ENCODE measurements at places on chromosomes 2 and 18. TPM values are rescaled to one million over a fixed set of nuclear protein-coding genes. Genes with fewer than 3 reads are reported as not detected.

Gene TUBA4B
- not detected for total RNA-seq

Gene KCNIP3
- total RNA-seq = 0.29 TPM

Gene PLB1
- total RNA-seq = 1.5 TPM

Gene FN1
- total RNA-seq = 3,000 TPM

Gene CAMKMT
- total RNA-seq = 6.2 TPM

Gene CACNB4
- total RNA-seq = 0.11 TPM

Gene FER1L5
- not detected for total RNA-seq

- no peak for DNase-seq
These were observed 123.7 kb upstream of the ZNF516 start for GRCh38 chr18:76618721-76619120.

- DNase-seq = no peak
These were observed 70.7 kb downstream of the CABLES1 start for GRCh38 chr18:23205980-23206379.

- DNase-seq = no peak
These were observed 36.6 kb upstream of the DSC1 start for GRCh38 chr18:31199190-31199769.

DNA sequence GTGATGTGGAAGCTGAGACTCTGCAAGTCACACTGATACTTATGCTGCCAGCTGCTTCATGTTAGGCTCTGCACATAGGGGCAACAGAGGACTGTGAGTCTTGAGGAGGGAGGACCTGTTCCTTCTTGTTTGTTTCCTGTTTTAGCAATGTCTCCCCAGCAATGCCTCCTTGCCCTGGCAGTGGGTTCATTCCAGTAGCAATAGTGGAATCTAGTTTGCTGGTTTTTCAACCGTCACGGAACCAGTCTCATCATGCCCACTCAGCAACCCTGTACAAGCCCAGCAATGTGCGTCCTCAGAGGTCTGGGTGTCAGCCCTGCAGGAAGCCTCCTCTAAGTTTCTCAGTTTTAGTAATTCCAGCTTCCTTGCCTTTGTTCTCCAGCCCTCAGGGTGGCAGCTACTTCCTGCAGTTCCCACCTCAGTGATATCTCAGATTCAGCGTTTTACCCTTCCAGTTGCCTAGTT is 20.5 kb upstream of the ITGB6 start:
- DNase-seq = no peak

DNA sequence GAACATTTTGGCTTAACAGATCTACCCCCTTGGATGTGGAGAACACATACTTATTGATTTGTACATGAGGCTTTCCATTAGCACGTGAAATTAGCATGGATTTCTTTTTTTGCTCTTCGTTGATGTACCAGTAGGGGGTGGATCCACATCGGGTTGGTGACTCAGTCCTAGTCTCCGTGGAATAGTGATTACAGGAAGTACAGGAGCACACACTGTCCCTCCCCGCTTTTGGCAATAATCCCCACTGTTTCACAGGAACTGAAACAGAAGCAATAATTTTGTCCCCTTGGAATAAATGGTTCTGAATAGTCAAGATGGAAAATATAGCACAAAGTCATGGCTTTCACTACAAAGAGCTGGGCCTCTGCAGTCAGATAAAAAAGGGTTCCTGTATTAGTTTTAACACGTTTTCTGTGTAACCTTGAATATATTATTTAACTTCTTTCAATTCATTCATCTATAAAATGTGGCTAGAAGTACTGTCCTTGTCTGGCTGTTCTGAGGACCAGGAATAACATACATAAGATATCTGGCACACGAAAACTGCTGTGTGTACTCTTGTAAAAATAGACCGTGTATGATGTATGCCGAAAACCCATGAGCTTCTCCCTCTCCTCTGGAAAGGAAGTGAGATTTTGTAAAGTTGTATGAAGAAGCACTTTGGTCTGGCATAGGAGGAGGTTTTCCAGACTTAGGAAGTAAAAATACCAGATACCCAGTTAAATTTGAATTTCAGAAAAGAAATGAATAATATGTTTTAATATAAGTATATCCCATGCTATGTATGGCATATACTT is 229.2 kb downstream of the GALR1 start:
- no peak for DNase-seq

GRCh38 chr2:9317559-9317958 is 105.8 kb downstream of the ITGB1BP1 start:
- DNase-seq = no peak

DNA sequence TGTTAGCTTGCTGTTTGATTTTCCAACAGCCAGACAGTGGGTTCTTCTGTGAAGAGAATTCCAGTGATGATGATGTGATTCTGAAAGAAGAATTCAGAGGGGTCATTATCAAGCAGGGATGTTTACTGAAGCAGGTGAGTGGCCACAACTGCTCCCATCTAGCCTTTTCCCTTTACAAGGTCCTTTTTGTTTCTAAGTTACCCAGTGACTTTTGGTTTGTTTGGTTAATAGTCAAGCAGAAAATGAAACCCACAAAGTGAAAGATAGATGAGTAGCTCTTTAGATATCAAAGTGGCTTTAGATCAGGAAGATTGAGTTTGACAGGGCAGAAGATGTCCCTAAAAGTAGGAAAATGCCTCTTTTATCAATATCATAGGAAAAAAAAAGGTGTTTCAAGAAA is 23.3 kb downstream of the PLEK start:
- no peak for DNase-seq

- no peak for DNase-seq
These were observed 477 bp downstream of the ACVR1 start for GRCh38 chr2:157875641-157876065.

DNA sequence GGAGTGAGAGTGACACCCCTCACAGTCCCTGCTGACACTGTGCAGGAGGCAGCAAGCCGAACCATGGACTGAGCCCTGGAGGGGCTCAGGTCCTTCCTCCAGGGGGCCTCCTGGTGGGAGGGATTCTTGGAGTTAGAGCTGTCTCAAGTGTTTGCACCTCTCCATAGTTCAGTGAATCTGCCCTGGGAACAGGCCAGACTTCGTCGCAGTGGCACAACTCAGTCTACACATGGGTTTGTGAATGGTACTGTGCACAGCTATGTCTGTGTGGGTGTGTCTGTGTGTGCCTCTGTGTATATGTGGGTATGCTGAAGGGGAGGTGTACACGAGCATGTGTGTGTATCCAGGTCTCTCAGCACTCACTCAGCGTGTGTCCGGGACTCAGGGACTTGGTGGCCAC is 36.4 kb downstream of the PAX8 start:
- no peak for DNase-seq

GRCh38 chr18:3257627-3258120 is 4.3 kb upstream of the MYL12B start:
- DNase-seq = no peak

- DNase-seq = no peak
These were observed 9.8 kb upstream of the RNF138 start for GRCh38 chr18:32081881-32082280.

DNA sequence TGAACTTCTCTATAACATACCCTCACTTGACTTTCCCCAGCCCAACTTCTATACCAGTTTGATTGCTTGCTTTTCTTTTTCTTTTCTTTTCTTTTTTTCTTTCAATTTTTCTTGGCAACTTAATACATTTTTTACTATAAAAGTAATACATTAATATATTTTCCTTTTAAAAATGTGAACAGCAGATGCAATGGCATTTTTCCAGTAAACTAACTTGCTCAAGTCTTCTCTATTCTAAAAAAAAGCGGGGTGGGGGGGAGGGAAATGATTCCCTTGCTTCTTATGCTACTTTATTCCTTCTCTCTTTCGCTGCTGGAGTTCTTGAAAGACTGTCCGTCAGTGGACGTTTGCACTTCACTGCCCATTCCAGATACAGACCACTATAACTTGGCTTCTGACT is 70.5 kb downstream of the RBMS1 start:
- DNase-seq = no peak

All from LHCN-M2 (cell line).